ENCODE measurements at places on chromosomes 2 and 18.
A peak's percentile ranks its signal among the peaks of the same experiment; 100 is the strongest.

DNA sequence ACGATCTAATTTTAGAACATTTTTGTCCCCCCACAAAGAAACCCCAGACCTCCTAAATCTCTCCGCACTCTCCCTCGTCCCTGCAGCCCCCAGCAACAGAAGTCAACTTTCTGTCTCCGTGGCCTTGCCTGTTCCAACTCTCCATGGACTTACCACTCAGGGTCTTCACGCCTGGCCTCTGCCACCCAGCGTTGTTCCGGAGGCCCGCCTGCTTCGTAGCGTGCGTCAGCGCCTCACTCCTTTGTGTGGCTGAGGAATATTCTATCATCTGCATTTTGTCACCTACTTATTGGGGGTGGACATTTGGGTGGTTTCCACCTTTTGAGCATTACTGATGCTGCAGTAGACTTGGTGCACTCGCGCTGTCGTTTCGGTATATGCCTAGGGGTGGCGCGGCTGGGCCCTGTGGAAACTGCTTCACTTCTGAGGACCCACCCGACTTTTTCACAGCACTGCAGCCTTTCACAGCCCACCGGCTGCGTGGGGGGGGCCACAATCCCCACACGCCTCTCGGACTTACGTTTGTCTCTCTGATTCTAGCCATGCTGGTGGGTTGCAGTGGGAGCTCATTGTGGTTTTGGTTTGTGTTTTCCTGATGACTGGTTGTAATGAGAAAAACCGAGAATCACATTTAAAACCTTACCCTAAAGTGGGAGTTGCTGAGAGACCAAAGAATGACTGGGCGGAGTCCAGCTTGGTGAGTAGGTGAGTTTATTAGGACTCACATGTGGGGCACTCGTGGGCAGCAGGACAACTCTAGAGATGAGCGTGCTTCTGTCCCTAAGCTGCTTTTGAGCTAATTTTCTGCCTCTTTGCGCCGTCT is 1.4 kb upstream of the HSBP1L1 start:
- DNase-seq: no peak

- no peak for DNase-seq
Measured at GRCh38 chr2:104375206-104375605, 478.7 kb upstream of the POU3F3 start.

DNA sequence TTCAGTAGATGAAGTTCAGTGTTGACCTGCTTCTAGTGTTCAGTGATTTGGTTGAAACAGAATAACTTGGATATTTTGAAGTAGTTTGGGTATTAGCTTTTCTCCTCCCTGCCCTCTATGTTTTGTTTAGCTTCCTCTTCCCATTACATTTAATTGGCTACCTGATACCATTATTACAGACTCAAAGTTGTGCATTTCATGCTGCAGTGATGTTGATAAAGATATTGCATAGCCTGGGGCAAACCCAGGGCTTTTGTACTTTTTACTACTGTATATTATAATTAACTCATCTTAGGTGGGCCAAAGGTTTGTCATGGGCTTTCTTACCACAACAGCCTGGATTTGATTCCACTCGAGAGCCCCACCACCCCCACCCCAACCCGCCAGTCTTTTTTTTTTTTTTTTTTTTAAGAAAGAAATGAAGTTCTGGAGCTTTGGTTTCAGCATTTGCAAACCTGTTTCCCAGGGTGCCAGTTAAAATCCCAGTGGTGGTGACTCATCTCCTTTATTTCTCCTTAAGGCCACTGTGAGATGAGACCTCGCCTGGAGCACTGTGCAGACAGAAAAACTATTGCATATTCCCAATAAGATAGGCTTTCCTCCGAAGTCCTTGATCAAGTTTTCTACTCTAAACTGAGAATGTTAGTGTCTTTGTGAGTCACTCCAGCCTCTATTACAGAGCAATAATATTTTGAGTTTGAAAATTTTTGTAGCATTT is 393.7 kb upstream of the FANCL start:
- DNase-seq: peak; percentile 13

GRCh38 chr2:202249521-202250253 is 11.3 kb upstream of the SUMO1 start:
- no peak for DNase-seq

DNA sequence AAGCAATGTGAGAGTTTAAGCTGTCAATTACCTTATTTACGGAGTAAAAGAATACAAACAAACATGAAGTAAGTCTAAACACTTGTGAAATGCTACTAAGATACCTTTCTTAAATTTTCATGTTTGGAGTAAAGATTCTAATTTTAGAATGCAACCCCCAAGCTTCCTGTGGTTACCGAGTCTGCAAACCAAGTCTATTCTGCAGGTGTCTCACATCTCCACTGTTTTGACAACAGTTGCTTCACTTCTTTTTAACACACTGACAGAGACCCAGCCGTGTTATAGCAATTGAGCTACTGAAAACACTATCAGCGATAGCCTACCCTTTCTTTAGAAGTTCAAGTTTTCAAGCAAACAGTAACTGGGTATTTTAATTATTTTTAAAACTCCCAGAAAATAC is 608.3 kb downstream of the ERBB4 start:
- DNase-seq: no peak

GRCh38 chr2:23390152-23390551 is 5.2 kb downstream of the KLHL29 start:
- peak; percentile 90 for DNase-seq

GRCh38 chr2:41997561-41997960 is 50.3 kb upstream of the PKDCC start:
- DNase-seq: no peak

- DNase-seq: peak; percentile 73
Measured at GRCh38 chr2:85992611-85993010, 103.8 kb upstream of the ST3GAL5 start.

DNA sequence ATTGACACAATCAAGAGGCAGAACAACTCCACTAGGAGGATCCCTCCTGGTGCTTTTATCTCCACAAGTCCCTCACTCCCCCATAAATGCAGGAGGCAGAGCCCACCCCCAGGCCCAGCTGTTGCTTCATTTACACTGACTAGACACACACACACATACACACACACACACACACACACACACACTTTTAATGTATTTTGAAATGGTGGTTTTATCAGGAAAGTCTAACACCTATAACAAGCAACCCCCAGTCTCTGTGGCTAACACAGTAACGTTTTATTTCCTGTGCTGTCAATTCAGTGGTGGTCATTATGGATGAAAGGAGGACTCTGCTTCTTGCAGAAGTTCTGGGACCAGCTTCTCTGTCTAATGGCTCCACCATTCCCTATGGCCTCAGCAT is 125.4 kb upstream of the FOSL2 start:
- no peak for DNase-seq

DNA sequence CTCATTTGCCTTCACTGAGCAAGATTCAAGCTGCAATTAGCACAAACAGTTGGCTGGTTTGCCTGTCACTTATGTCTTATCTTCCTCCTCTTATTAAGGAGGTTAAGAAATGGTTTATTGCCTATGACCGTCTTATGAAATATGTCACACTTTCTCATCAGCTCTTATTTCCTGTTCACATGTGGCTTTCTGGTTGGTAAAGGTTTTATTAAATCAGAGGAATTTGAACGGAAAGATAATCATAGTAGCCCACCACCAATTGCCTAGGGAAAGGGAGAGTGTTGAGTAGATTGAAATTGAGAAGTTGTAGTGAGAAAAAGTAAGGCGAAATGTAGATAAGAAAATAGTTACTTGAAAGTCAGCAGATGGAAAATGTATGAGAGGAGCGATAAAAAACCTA is 4.2 kb upstream of the IL1R1 start:
- DNase-seq: no peak

- DNase-seq: no peak
Measured at GRCh38 chr2:127646487-127647241, 711 bp downstream of the GPR17 start.

DNA sequence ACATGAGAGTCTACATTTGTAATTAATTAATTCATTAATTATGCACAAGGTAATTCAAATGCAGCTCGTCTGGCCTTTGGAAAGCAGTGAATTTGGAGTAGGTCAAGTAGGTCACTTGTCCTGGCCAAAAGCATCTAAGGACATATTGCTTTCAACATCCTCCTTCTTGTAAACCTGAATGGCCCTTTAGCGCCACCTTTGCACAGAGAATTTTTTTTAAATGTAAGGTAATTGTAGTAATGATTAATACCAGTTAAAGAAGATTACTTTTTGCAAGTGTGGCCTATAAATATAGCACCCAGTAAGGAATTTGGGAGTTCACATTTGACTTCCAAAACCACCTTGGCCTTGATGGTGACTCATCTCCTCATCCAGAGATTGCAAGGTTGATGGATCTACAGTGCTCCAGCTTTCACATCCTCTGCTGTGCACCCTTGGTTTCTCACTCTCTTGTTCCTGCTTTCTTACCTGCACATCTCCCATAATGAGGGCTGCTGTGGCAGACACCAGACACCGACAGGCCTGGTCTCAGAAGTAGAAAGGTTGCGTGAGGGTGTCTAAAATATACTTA is 481.7 kb downstream of the TGIF1 start:
- no peak for DNase-seq

DNA sequence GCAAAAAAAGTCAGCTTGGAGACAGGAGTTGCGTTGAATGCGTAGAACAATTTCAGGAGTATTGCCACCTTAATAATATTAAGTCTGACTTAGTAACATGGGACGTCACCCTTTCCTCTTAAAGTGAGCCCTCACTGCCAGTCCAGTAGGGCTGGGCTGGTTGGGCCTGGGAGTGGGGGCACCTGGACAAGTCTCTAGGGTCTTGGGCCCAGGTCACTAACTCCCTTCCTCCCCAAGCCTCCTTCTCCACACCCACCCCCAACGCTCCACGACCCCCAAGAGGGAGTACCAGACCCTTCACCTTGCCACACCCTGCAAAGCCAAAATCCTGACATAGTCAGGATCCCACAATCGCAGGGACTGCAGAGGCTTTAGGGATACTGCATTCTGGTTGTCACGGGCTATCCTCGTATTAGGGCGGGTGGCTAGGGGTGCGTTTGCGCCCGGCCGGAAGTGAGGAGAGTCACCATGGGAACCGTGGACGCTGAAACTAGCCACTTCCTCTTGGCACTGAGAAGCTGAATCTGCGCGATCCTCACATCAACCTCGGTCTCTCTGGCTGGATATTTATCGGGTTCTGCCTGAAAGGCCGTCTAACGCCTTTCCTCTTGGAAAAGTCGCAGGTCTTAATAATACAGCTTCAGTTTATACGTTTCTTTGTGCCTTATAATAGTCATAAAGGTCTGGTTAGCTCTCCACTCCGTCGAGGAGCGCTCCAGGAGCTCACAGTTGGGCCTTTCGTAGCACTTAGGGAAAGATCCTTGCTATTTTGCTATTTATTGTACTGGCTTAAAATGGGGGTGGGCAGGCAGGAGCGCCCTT is 10.3 kb upstream of the CXXC1 start:
- no peak for DNase-seq

DNA sequence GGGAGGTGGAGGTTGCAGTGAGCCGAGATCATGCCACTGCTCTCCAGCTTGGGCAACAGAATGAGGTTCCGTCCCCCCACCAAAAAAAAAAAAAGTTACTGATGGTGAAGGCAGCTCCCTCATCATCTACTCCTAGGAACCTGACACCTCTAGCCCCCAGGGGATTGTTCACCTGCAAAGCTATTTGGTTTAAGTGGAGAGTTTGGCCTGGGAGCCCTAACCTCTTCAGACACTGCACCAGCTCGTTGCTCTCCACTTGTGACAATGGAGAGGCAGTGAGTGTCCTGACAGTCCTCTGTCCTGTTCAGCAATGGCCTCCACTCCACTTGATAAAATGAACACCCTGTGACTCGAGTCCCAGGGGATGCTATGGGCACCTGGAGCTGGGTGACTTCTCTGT is 43.5 kb downstream of the ATP6V1C2 start:
- no peak for DNase-seq

DNA sequence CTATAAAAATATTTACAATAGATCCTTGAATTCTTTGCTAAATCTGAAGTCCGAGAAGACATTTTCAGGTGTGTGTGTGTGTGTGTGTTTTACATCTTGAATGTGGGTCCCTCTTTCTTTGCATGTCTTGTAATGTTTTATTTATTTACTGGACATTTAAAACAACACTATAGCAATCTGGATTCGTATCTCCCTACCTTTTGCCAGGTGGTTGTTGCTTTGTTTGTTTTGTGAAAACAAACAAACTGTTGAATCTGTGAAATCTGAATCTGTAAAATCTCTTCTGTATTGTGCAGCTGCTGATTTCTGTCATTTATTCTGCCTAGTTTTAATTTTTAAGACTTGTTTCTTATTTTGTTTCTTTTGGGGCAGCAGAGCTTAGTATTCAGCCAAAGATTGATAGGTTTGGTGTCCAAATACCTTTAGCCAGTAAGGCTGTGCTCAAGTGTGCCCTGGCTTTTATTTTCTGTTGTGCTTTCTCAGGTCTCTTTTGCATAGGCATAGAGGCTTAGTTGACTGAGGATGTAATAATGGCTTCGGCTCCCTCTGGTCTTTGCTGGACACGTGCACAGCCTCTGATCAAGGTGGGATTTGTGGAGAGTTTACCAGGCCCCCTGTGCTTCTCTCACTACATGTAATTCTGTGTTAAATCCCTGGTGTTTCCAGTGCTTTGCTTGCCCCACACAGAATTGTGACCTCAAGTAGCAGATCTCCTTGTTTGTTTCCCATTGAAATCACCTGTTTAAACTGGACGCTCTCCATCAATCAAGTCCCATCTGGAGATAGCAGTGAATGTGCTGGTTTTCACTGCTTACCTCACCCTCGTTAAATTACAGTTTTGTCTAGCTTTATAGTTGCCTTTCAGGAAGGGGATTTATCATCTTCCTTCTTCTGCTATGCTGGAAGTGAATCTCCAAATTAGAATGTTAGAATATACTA is 71.1 kb downstream of the BIRC6 start:
- DNase-seq: peak; percentile 57

DNA sequence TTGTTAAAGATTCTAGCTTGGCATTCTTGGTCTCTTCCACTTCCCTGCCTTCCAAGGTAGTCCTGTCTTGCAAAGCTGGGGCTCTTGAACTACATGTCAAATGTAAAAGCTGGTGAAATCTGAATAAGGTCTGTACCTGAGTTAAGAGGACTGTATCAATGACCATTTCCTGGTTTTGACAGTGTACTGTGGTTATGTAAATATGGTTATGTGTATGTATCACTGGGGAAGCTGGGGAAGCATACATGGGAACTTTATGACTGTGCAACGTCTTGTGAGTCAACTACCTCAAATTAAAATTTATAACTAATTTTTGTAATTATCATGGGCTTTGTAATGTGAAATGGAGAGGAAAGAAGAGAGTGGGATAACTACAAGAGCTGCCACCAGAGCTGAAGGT is 81.7 kb downstream of the COL4A4 start:
- no peak for DNase-seq

DNA sequence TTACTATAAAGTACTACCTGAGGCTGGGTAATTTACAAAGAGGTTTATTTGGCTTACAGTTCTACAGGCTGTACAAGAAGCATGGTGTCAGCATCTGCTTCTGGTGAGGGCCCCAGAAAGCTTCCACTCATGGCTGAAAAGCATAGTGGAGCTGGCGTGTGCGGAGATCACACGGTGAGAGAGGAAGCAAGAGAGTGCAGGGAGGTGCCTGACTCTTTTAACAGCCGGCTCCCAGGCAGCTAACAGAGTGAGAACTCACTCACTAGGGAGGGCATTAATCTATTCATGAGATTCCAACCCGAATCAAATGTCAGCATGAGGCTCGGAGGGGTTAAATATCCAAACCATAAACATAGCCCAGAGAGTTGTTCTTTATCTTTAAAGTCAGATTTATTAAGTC is 117.3 kb downstream of the LDLRAD4 start:
- no peak for DNase-seq

All from SJCRH30 (cell line).